ENCODE measurements at places on chromosomes 16 and 17.

DNA sequence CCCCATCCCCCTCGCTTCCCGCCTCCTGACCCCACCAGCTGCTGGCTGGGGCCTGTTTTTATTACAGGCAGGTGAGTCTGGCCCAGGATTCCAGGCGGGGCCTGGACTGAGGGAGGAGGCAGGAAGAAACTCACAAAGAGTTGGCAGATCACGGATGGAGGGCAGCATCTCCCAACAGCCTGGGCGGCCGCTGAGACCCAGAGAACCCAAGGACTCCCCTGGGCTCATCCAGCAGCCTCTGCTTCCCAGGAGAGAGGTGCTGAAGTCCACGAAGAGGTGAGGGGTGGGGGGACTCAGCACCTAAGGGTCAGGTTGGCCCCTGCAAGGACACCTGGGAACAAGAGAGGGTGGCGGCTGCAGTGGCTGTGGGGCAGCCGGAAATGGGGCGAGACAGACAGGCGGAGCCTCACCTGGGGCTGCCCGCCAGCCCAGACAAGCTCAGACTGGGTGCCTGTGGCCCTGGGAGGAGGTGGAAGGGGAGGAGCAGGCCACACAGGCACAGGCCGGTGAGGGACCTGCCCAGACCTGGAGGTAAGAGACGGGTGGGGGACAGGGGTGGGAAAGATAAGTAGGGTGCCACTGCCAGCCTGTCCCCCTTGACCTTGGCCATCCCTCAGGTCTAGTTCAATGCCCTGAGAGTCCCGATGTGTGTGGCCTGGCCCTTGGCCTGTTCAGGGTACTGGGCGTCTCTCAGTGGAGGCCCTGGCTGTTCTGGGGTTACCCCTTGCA is 8.7 kb upstream of the ADGRG1 start:
- no peak for DNase-seq

DNA sequence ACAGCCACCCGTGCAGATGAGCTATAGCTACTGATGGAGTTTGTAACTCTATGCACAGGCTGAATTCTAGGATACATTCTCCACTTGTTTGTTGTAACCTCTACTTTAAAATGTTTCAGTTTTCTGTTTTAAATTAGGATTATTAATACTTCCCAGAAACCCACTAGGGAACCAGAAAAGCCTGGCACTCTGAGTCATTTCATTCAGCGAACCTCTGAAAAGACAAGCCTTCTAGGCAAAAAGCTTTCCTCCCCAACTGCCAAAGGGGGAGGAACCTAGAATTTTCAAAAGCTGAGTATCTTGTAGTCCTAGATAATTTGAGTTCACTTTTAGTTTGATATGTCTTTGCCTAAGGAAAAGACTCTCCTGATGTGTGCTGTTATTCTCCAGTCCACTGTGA is 43.2 kb downstream of the GOSR1 start:
- peak; percentile 81 for DNase-seq

DNA sequence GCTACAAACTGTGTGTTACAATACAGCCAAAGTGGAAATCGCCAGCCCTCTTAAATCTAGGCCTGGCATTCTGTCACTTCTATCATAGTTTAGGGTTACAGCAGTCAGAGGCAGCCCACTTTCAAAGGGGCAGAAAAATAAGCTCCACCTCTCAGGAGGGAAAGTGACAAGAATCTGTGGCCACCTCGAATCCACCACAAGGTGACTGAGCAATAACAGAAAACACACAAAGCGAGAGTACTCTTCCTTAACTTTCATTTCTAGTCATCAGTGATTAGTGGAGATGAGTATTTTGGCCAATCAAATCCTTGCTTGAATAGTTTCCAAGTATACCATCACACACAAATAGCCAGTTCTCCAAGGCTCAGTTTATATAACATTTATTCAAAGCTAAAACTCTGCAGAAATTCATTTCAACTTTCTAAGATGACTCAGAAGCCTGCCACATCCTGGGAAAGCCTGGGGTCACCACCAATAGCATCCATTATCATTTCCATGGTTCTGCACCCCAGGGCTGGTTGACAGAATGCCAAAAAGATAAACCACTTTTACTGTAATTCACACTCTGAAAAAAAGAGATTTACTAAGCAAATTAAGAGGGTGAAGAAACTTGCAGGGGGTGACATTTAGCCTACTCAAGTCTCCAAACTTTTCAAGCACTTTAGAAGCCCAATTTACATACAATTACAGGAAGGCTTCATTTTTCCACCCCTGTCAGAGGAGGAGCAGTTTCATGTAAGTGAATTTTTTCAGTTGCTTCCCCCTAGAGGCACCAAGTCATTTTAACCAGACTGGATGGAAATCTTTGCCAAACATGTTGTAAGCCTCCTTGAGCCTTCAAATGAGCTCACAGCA is 66.8 kb downstream of the SALL1 start:
- DNase-seq: no peak

DNA sequence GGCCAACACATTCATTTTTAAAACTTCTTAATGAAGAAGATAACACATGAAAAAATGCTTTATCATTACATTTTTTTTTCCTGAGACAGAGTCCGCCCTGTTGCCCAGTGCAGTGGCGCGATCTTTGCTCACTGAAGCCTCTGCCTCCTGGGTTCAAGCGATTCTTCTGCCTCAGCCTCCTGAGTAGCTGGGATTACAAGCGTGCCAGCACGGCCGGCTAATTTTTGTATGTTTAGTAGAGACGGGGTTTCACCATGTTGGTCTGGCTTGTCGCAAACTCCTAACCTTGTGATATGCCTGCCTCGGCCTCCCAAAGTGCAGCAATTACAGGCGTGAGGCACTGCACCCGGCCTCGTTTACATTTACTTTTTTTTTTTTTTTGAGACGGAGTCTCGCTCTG is 13.2 kb downstream of the HBQ1 start:
- no peak for DNase-seq

GRCh38 chr17:7845359-7846062 is 9.4 kb upstream of the TMEM88 start:
- no peak for DNase-seq

- DNase-seq: peak; percentile 13
Measured at GRCh38 chr16:82583422-82583821, 43.3 kb upstream of the CDH13 start.

DNA sequence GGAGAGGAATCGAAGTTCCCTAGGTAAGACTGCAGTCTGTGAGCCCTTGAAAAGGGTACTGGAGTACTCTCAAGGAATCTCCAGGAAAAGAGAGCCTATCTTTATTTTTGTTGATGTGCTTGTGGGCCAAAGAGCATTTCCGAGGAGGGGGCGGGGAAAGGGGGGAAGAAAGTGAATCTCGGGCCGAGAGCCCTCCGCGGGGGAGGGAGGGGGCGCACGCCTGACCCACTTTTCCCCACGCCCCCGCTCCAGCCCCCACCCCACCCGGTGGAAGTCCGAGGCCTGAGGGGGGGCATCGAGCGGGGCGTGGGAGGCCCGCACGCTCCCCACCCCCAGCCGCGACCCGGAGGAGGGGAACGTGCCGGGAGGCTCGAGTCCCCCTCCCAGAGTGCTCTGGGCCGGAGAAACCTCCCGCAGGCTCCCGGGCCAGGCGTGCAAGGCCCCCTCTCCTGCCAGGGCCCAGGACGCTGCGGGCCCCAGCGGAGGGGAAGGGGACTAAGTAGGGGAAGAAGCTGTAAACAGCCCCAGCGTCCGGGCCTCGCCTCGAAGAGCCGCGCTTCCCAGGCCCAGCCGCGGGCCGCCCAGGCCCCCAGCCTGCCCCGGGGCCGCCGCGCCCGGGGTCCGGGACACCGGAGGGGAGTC is 444 bp downstream of the HELZ start:
- DNase-seq: no peak

DNA sequence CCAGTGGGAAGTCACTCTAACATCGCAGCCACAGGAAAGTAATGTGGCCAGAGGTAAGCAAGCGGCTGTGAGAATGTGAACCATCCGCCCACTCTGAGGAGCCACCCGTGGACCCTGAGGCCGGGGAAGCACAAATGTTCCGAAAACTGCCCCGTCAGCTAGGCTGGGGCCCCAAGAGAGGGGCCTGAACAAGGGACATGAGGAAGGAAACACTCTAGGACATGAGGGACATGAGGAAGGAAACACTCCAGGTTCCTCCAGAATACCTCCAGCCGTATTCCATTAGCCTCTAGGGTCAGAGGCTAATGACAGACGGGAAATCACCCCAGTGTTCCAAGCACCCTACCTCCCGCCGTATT is 317 bp downstream of the TEFM start:
- no peak for DNase-seq

DNA sequence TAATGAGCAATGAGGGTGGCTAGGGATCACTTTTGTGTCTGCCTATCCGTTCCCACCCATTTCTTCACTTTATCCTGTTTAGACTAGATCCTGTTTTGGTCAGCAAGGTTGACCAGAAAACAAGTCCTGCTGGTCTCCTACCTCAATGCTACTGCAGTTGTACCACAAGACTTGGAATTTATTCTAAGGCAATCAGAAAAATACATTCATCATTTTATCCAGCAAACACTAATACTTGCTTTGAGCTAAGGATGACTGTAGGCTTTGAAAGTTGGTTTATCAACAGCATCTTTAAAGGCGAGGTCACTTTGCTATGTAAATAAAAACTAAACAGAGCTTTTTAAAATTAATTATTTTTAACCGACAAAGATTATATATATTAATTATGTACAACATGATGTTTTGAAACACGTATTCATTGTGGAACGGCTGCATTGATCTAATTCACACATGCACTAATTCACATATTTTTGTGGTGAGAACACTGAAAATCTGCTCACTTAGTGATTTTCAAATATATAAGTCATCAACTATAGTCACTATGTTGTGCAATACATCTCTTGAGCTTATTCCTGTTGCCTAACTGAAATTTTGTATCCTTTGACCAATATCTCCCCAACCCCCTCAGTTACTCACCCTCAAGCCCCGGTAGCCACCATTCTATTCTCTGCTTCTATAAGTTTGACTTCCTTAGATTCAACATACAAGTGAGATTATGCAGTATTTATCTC is 125.9 kb upstream of the HS3ST3A1 start:
- peak; percentile 87 for DNase-seq

DNA sequence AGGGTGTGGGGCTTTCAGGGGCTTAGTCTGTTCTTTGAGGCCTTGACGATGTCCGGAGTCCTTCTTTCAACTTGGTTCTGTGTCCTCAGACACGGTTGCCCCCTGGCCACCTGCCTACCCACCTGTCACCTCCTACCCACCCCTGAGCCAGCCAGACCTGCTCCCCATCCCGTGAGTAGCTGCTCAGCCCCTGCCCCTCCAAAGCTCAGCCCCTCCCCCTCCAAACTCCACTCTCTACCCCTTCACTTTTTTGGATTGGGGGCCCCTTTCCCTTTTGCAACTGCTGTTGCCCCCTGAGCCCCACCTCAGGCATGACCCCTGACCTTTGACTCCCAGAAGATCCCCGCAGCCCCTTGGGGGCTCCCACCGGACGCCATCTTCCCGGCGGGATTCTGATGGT is 1.2 kb downstream of the LAT start:
- no peak for DNase-seq

DNA sequence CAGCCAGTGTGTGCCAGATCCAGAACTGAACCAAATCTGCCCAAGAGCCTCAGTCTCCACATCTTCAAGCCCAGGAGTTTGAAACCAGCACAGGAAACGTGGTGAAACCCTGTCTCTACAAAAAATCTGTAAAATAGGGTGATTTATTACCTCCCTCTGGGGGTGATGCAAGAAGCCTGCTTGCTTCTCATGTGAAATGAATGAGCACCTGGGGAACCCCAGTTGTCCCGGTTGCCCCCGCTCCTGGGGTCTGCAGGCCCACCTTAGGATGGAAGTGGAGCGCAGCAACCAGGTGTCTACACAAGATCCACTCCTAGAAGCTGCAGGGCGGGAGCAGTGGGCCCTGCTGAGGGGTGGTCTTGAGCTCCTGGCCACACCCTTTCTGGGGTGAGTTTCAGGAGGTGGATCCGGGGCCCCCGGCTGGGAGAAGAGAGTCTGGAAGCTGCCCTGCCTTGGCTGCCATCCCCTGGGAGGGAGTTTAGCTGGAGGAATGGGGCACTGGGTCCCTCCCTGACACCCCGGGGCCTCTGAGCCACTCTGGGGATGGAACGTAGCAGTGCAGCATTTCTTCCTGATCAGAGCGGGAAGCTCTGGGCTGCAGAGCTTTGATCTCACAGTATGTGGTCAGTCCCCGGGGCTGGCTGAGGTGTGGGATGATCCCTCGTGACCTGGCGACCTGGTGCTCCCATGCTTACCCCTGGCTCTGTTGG is 117.8 kb downstream of the RAB11FIP4 start:
- no peak for DNase-seq

DNA sequence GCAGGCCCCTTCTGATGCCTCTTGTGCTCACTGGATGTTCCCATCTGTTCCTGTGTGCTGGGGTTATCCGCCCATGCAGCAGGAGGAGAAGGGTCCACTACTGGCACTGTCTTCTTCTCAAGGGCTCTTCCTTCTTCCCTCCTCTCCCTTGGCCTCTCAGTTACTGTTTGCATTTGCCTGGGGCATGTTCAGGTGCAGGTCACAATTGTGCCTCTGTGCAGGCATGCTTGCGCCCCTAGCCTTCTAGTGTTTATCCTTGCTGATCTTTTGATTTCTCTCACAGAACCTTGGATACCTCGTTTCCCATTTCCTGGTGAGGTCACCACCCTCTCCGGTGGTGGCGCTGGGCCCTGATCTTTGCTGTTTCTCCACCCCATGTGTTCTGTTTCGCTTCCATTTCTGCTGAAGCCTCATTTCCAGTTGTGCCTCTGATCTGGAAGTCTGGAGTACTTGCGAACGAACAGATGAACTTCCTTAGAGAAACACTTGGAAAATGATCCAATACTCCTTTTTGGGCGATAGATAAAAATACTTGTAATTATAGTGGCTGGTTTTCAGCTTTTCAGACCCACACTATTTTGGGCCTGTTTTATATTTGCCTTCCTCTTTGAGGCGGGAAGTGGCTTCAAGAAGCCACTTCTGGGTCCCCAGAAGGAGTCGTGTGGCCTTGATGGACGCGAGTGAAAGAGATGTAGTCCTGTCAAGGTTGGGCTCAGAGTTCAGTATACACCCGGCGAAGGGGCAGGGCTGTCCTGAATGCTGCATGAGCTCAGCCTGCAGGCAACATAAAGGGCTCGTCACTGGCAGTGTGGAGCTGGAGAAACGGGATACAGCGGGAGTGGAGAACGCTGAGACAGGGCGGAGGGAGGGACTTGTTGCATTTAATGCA is 312.9 kb downstream of the SNX29 start:
- DNase-seq: no peak

DNA sequence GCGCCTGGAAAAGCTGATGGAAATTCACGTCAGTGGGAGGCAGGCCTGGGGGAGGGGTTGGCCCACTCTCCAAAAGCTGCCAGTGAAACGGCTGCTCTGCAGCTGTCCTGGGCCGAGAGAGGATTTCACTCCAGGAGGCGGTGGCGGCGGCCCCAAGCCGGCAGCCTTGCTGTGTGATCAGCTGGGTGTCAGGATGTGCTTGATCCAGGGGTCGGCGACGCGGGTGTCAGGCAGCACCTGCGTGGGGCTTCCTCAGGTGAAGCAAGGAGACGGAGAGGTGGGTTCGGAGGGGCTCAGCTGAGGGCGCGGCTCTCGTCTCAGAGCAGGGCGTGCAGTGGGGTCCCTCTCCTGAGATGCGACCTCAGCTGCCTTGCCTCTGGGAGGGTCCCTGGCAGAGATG is 7.0 kb downstream of the CBFA2T3 start:
- DNase-seq: no peak
